ENCODE measurements at places on chromosomes 4 and X.

DNA sequence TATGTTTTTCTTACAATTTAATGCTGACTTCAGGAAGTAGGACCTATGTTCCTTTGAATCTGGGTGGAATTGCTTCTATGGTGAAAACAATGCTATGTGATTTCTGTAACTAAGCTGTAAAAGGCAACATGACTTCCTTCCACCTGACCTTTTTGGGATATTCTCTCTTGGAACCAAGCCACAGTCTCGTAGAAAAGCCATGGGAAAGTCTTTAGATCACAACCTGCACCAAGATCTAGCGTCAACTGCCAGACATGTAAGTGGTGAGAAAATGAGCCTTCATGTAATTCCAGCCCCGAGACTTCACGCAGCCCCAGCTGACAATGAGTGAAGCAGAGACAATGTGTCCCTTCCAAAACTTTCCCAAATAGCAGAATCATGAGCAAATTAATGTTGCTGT is 297.0 kb upstream of the DCAF8L1 start:
- DNase-seq, result no peak

GRCh38 chrX:155237719-155238118 is 21.5 kb downstream of the VBP1 start:
- DNase-seq, result no peak

DNA sequence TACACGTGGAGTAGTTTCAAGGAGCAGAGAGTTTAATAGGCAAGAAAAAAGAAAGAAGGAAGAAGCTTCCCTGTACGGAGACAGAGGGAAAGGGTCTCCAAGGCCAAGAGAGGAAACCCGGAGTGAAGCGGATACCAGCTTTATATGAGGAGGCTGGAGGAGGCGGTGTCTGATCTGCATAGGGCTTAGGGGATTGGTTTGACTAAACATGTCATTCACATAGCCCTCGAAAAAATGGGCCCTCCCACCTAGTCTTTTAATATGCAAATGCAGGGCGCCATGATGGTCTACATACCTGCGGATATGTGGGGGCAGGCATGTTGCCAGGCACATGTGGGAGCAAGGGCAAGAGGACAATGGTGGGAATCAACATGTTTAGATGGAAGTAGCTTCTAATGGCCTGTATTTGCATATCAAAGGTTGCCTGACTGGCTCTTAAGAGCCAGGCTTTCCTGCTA is 103.1 kb upstream of the UGT8 start:
- DNase-seq, result no peak

- DNase-seq, result no peak
Observed at GRCh38 chr4:126753592-126753991, 879.2 kb upstream of the INTU start.

GRCh38 chr4:85869181-85869580 is 394.2 kb downstream of the ARHGAP24 start:
- no peak for DNase-seq

- no peak for DNase-seq
Observed at GRCh38 chr4:132001542-132001941, 1147.6 kb upstream of the PCDH10 start.

GRCh38 chr4:27148211-27148895 is 287.7 kb downstream of the STIM2 start:
- DNase-seq, result no peak

GRCh38 chr4:76630741-76631140 is 195.7 kb downstream of the SHROOM3 start:
- no peak for DNase-seq

DNA sequence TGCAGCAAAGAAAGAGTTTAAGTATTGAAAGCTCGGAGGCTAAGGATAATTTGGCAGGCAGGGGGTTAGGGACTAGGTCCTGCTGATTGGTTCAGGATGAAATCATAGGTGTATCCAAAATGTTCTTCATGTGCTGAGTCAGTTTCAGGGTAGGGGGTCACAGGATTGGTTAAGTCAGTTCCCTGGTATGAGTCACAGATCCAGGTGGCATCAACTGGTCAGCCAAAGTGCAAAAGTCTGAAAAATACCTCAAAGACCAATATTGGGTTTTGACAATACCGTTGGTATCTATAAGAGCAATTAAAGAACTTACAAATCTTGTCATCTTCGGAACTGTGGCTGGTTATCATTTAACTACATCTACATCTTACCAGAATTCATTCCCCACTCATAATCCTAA is 25.6 kb upstream of the PRDM8 start:
- DNase-seq, result no peak

- no peak for DNase-seq
Observed at GRCh38 chrX:55758033-55758432, 40.5 kb downstream of the RRAGB start.

GRCh38 chr4:88308587-88308986 is 24.2 kb upstream of the PPM1K start:
- DNase-seq, result peak; percentile 10

DNA sequence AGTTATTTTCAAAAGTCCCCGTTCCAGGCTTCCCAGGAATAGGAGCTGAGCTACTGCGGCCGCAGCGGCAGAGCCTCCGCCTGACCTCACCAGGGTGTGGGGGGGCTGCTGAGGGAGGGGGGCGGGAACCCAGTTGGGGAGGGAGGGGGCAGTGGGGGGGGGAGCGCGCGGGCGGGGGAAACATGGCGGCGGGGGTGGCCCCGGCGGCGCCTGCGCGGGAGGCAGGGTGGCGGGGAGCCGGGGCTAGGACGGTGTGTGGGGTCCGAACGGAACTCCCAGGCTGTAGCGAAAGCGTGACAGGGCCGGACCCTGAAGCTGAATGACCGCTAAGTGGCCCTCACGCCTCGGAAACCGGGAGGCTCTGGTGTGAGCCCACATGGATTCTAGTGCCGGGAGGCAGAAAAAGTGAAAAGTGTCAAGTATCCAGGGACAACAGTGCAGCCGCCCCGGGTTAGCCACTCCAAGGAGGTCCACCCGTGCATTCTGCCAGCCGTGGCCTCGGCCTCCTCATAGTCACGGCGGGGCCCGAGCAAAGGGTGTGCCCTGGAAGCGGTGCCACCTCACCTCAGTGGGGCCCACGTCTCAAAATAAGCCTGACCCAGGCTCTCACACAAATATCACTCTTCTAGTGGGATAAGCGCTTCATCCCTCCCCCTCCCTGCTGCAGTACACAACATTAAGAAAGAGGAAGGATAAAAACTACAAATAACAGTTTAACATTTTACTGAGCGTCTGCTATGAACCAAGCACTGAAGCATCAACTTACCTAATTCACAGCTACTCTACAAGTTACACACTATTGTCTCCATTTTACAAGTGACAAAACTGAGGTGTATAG is at the start of gene KLHL13:
Gene KLHL13 (minus strand): TSS at position 98 of the 838 bp plus-strand sequence. CDS start 88,337 bp downstream, outside the sequence.
- no peak for DNase-seq

GRCh38 chrX:39398963-39399261 is 597.7 kb downstream of the MID1IP1 start:
- DNase-seq, result no peak

- no peak for DNase-seq
Observed at GRCh38 chr4:6198768-6199421, 1.5 kb downstream of the JAKMIP1 start.

- no peak for DNase-seq
Observed at GRCh38 chr4:7857993-7858392, 81.7 kb downstream of the AFAP1 start.

Measured in CD14-positive monocyte (primary cell).